HuH-7 (cell line): ENCODE measurements at places on chromosomes 7 and 10.

DNA sequence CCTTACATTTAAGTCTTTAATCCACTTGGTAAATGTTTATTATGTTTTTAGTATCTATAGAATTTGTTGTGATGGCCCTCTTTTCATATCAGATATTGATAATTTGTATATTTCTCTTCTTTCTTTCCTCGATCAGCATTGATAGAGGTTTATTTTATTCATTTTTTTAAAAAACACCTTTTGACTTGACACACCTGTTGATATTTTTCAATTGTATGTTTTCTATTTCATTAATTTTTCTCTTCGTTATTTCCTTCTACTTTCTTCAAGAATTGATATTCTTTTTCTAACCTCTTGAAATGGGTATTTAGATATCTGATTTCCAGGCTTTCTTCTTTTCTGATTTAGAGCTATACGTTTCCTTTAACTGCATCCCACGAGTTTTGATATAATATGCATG, 50.9 kb downstream of the BTBD16 start:
- no peak for DNase-seq

DNA sequence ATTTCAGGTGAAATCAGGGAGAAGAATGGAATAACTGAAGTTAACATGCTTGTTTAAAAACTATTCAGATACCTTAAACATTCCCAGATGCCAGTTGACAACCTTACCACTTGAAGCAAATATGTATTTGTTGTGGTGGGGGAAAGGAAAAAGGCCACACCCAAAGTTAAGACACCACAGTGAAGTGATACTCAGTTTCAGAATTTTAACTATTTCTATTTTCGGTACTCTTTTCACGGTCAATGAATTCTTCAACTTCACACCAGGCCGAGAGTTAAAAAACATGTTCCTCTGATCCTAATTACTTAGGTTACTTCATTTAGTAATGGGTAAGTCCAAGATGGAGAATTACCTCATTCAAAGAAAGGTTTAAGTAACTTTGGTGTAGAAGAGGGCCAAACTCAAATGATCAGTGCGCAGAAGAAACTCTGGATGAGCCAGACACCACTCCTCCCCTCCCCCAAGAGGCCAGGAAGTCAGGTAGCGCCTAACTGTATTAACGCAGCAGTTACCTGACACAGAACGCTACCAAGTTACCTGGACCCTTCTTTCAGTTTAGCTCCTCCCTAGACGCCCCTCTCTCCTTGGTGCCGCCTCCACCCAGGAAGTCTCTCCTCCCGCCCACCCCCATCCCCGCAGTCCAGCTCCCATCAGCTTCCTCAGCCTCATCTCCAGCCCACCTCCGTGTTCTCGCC, 700 bp downstream of the MTPN start:
- peak; percentile 44 for DNase-seq

- no peak for DNase-seq
These were observed 197.5 kb downstream of the GRID1 start for GRCh38 chr10:86169066-86169465.

DNA sequence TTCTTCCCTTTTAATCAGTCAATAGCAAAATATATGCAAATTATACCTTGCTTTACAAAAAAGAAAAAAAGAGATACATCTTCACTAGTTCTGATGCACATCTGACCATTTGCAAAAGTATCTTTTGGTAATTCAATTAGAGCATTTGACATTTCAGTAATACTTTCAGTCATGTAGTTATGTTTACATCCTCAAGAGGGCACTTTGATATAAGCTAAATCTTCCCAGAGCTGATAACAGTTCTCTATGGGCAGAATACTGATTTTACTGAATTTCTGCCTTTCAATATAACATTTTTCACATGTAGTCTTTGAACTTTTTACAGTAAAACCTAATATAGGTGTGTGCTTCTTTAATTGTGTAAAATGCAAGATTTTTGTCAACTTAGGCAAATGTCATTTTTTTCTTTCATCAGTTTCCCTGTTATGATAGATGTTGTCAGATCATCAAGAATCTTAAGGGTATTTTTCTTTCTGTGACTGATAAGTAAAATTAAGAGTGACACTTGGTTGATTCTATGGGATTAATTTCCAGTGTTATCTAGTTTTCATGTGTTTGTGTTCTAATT, 703.5 kb upstream of the SEMA3D start:
- peak; percentile 15 for DNase-seq

- peak; percentile 23 for DNase-seq
These were observed at the start of gene ZPBP for GRCh38 chr7:50092579-50093491. TSS of gene ZPBP (minus strand) at chr7:50093246. CDS start at chr7:50093194, 52 bp downstream.

DNA sequence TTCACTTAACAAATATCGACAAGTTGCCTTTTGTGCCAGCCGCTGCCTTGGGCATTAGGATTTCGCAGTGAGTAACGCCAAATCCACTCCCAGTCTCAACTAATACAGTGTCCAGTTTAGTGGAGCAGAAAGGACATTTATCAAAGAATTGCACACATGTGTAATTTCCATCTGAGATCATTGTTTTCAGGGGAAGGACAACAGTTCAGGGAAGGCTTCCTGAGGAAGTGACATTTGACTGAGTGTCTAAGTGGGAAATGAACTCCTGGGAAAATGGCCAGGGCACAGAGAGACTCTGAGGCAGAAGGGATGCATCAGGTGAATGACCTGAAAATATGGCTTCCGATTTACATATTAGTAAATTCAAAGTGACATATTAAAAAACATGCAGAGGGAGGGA, 89.4 kb downstream of the ITGA8 start:
- no peak for DNase-seq

DNA sequence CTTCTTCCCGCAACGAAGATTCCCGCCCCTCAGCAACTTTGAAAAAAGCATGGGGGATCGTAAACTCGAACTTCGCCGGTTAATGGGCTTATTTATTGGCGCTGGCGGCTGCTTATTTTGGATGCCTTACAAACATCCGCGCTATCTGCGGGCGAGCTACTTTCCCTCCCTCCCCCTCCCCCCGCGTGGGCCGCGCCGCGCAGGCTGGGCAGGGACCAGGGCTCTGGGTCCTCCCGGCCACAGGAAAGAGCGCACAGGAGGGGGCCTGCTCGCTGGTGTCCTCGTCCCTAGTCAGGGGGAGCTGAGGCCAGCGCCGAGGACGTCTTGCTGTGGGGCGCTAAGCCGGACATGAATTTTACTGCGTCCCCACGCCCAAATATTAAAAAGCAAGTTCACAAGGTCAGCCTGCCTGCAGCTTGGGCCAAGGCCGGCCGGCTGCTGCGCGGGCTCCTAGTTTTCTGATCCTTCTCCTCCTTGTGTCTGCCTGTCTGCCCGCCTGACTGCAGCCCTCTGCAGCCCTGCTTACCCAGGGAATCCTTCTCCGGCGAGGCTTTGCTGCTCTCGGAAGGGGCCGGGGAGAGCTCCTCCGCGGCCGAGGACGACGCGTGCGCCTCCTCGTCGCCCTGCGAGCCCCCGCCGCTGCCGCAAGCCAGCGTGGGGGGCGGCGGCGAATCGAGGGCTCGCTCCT, 1.2 kb downstream of the HOXA10 start:
- no peak for DNase-seq

GRCh38 chr7:87204933-87205332, 14.6 kb downstream of the TMEM243 start:
- DNase-seq, result no peak

GRCh38 chr7:105648561-105649401, 67.5 kb upstream of the EFCAB10 start:
- peak; percentile 49 for DNase-seq

DNA sequence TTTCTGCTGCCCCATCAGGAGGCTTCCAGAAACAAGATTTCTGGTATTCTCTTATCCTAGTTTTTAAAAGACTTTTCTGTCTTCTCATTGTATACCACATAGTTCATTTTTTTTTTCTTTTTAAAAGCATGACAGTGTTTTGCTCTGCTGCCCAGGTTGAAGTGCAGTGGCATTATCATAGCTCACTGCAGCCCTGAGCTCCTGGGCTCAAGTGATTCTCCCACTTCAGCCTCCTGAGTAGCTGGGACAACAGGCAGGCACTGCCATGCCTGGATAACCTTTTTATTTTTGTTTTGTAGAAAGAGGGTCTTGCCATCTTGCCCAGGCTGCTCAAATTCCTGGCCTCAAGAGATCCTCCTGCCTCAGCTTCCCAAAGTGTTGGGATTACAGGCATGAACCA, 757.6 kb downstream of the MAGI2 start:
- no peak for DNase-seq

- no peak for DNase-seq
These were observed 5.0 kb downstream of the NCOA4 start for GRCh38 chr10:46025406-46025805.

- no peak for DNase-seq
These were observed 6.2 kb upstream of the MBL2 start for GRCh38 chr10:52778511-52779392.

- peak; percentile 43 for DNase-seq
These were observed 210.3 kb upstream of the TCF7L2 start for GRCh38 chr10:112739592-112740353.

- no peak for DNase-seq
These were observed 125.8 kb downstream of the DOCK4 start for GRCh38 chr7:112080441-112080840.

DNA sequence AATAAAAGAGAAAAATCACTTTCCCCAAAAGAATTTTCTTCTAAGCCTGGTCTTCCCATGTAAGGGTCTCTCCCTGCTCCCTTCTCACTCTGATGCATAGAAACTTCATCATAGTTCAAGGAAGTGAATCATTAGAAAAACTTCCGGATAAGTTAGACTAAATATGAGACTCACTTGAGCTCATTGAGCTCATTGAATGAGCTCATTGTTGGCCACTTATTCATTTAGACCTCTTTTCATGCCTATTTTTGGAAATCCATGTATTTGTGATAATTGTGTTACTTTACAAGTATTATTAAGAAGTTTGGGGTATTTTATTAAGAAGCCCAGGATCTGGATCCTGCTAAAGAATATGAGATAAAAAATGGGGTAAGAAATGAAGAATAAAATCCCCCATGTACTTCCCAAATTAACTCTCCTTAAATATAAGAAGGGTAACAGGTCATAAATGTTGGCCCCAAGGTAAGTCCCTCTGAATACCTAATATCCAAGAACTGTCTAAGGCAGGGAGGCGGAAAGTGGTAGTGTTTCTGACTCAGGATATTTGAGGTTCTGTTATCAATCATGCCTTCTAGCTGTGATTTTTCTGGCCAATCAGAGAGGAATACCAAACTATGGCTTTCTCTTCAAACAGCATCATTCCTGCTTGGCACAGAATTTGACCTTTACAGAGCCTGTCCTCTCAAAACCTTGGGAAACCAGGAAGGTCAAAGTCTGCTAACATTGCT, 236.5 kb upstream of the PTN start:
- no peak for DNase-seq

- no peak for DNase-seq
These were observed 31.8 kb downstream of the REEP3 start for GRCh38 chr10:63553031-63553430.

- no peak for DNase-seq
These were observed 35.0 kb downstream of the ARMC3 start for GRCh38 chr10:22962817-22963216.

DNA sequence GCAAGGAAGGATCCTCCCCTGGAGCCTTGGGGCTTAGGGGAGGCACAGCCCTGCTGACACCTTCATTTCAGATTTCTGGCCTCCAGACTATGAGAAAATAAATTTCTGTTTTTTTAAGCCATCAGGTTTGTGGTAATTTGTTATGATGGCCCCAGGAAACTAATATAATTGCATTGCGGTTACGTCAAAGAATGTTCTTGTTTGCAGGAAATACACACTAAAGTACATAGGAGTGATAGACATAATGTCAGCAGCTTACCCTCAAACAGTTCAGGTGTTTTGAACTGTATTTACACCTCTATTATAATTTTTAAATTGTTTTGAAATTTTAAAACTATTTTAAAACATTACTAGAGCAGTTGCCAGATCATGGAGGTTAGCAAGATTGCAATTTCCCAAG, 12.6 kb upstream of the FHIP2A start:
- no peak for DNase-seq

- DNase-seq, result no peak
These were observed 223.3 kb upstream of the FERD3L start for GRCh38 chr7:19368491-19368925.

GRCh38 chr7:148107443-148108127, 483.0 kb upstream of the C7orf33 start:
- no peak for DNase-seq

GRCh38 chr7:37408291-37409228, 40.1 kb downstream of the ELMO1 start:
- DNase-seq, result no peak

GRCh38 chr10:35027567-35027966, 62.6 kb downstream of the CUL2 start:
- DNase-seq, result peak; percentile 32

DNA sequence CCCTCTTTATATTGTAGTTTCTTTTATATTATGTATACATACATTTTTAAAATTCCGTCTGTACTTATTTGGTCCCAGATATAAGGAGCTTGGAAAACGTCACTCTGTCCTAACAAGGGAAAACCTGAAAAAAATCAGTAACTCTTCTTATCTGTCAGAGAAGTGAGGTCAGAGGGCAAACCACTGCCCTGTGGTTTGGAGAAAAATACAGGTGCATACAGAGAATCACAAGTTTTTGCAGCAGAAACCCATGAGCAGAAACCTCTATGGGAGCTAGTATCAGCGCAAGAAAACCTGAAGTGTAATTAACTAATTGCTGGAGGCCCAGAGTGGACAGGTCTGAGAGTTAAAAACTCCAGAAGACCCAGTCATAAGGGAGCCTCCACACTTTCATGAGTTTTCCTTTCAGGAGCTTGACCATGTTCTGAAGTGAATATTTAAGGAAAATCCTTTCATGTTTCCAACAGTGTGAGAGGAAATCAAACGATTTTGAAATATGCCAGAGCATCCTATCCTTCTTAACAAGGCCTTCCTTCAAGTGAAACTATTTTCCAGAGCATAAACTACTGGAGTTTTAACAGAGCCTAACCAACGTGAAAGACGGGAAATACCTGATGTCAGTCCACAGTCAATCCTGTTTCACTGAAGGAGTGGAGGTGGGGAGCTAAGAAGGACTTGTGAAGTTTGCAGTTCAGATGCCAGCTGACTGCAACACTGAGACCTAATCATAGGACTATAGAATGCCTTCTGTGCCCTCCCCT, 290.8 kb upstream of the BMPER start:
- no peak for DNase-seq

DNA sequence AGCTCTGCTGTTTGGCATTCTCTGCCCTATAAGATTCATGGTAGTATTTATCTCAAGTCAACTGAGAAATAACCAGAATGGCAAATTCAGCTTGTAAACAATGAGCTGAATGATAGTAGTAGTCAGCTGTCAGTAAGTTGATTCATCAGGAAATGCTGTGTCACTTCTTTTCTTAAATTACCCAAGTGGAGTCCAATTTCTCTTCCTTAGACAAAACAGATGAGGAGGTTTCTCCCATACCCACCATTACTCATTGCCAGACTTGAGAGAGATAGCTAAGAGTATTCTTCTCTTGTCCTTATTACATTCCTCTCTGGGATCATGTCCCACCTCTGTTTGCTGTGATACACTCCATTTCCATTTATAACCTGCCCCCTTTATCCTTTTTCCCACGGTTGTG, 159.8 kb upstream of the STEAP1 start:
- DNase-seq, result no peak

- DNase-seq, result no peak
These were observed 109.2 kb upstream of the TRIM24 start for GRCh38 chr7:138350701-138351357.

- DNase-seq, result peak; percentile 98
These were observed 49.1 kb upstream of the ELN start for GRCh38 chr7:73978661-73979563.

- DNase-seq, result no peak
These were observed 74.6 kb upstream of the FRMD4A start for GRCh38 chr10:14405076-14406065.
